Activated effector memory CD4-positive, alpha-beta T cell treated with Interleukin-2 at 50 U/mL for 16 hours (primary cell): ENCODE measurements at places on chromosomes 3 and 15.

- no peak for DNase-seq
These were observed 183.8 kb upstream of the KCNMB2 start for GRCh38 chr3:178352326-178353005.

- no peak for DNase-seq
These were observed 583.9 kb downstream of the NTRK3 start for GRCh38 chr15:87672309-87673288.

GRCh38 chr15:45869034-45869668 is 234.3 kb downstream of the SQOR start:
- no peak for DNase-seq

DNA sequence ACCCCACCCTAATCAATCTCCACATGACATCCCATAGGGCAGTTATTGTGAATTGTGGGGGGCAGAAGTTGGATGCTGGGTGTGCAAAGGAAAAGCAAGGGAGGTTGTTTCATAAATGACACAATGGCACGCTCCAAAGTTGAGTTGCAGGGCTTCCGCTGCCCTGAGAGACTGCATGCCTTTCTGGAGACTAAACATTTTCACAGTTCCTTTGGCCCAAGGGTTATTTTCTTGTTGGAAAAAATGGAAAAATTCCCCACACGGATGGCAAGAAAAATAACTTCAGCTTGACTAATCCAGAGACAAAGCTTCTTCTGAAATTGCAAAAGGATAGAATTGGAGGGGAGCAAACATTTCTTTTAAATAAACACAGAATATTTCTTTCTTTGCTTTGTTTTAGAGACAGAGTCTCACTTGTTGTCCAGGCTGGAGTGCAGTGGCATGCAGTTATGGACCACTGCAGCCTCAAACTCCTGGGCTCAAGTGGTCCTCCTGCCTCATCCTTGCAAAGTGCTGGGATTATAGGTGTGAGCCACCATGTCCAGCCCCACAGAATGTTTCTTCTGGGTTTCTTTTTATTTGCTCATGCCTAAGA is 19.1 kb upstream of the TPM1 start:
- DNase-seq, result no peak

GRCh38 chr3:71503525-71504249 is 79.8 kb downstream of the FOXP1 start:
- DNase-seq, result no peak

GRCh38 chr15:43102187-43102586 is 3.7 kb downstream of the UBR1 start:
- no peak for DNase-seq

- DNase-seq, result no peak
These were observed 19.0 kb downstream of the SPG21 start for GRCh38 chr15:64970698-64971097.

DNA sequence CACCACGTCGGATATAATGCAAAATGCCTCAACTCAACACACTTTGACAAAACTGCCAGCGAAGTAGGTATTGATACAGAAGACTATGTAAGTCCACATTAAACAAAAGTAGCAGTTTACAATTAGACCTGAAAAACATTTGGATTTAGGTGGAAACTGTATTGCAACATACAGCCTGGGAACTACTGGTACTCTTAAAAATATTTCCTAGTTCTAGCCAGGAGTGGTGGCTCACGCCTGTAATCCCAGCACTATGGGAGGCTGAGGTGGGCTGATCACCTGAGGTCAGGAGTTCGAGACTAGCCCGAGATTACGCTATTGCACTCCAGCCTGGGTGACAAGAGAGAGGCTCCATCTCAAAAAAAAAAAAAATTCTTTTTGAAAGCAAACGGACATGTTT is 246.2 kb downstream of the ZBTB20 start:
- DNase-seq, result no peak

DNA sequence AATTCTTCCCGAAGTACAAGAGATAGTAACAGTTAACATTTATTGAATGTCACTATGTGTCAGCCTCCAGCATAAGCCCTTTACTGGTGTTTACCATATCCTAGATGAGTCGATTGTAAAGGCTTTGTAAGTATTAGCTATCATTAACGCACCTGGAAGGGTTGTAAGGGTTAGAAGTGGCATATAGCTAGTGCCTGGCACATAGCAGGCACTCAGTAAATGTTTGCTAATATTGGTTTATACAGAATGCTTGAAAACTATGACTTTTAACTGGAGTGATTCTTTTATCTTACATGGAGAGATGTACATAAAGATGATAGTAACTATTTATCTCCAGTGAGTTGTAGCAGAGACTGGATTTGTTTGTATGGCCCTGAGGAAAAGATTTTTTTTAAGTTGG is 46.3 kb upstream of the ATP11B start:
- no peak for DNase-seq

DNA sequence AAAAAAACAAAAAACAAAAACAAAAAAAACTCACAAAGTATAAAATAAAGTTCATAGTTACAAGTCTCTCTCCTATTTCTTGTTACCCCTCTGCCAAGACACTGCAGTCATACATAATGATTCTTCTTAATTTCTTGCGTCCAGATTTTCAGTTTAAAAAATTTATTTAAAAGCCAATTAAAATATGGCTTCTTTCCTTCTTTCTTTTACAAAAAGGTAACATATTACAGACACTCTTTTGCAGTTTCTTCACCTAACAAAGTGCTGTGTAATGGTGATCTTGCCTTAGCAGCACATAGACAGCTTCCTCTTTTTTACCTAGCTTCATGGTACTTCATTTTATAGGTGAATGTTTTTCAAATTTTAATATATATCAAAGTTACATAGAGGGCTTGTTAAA is 136.1 kb upstream of the SGO1 start:
- DNase-seq, result no peak

GRCh38 chr15:50066666-50067065 is 52.4 kb downstream of the ATP8B4 start:
- no peak for DNase-seq

GRCh38 chr3:186213946-186214345 is 105.1 kb upstream of the ETV5 start:
- DNase-seq, result no peak

DNA sequence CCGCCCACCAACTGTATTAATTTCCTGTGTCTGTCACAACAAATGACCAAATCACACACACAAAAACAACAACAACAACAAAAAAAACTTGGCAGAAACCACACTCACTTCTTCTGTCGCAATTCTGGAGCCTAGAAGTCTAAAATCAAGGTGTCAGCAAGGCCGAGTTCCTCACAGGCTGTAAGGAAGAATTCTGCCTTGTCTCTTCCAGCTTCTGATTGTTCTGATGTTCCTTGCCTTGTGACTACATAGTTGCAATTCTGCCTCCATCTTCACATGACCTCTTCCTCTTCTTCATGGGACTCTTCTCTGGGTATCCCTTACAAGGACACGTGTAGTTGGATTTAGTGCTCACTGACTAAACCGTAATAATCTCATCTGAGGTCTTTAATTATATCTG is 61.4 kb downstream of the IL12A start:
- no peak for DNase-seq

DNA sequence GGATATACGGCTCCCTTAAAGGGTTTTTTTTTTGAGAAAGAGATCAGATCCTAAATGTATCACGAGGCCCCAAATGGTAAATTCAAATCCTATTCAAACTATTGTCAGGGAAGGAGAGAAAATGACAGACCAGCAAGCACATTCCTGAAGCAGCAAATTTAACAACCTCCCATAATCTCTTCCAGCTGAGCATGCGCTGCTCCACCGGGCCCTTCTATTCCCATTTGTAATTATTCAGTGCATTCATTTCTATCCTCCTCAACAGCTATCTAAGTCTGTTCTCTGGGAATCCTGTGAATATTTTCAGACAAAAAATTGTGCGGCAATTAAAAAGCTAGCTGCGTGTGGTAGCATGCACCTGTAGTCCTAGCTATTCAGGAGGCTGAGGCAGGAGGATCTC is 43.2 kb downstream of the MAGI1 start:
- no peak for DNase-seq

GRCh38 chr15:88769161-88769971 is 33.9 kb upstream of the ACAN start:
- no peak for DNase-seq

DNA sequence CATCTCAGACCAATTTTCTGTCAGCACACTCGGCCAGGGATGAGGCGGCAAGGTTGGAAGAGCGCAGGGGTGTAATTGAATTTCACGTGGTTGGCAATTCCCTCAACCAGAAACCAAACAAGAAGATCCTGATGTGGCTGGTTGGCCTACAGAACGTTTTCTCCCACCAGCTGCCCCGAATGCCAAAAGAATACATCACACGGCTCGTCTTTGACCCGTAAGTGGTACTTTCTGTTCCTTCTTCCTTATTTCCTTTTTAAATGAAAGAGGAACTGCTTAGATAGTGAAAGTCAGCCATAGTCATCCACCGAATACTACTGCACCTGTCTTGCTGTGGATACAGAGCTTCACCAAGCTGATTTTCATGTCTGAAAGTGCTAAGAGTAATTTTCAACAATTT is 60.1 kb downstream of the SGO1 start:
- DNase-seq, result no peak

DNA sequence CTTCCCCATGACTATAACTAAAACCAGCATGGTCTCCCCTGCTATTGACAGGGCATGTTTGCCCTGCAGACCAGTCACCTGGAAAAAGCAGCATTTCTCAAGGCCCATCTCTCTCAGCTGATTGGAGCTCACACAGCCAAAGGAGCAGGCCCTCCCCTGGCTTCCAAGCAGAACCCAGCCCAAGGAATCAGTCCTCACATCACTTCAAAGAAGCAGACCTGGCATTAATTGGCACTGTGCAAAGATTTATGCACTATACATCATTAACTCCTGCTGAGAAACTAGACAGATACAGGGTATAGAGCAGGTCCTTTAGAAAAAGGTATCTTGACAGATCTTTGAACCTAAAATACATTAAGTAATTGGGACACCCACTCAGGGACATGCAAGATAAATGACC is 323.8 kb upstream of the PPP2R3A start:
- no peak for DNase-seq

DNA sequence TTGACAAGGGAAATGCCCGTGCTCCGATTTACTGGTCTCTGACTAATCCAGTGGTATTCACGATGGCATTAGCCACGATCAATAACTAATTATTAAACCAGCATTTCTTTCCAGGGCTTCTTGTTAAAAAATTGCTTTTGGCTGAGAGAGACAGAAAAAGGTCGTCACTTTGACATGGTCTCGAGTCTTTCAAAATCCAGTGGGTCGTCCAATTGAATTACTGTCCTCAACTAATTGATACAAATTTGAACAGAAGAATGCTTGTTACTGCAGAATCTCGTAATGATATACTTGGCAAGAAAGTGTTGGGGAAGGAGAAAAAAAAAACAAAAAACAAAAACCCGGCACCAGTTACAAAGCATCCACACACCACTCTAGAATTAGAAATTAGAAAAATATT is 318.4 kb downstream of the NR2F2 start:
- no peak for DNase-seq

GRCh38 chr3:46660543-46661523 is 32.6 kb downstream of the ALS2CL start:
- no peak for DNase-seq

- no peak for DNase-seq
These were observed 15.8 kb downstream of the DNAJC13 start for GRCh38 chr3:132433121-132433520.

DNA sequence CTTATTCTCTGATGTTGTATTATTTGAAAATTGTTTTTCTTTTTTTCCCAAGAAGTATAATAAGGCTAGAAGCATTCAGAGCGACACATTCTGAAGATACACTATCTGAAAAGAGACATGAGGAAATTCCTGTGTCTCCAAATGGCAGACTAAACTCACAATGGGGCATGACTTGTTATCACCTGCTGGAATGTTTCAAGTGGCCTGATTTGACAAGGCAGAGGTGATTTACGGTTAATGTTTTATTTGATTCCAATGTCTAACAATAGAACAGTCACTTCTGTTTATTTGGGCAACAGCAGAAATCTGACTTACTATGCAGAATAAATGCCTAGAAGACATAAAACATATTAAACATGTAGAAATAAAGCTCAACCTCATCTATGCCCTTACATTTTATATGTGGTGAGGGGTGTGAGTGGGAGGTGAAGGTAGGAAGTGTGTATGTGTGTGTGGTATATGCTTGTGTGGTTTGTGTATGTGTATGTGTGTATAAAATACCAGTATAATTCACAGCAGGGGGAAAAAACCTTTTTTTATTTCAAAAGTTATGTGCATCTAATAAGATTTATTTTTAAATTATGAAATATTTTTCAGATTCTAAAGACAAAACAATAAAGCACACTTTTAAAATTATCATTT is 1051.7 kb downstream of the ROBO2 start:
- no peak for DNase-seq

GRCh38 chr15:68227643-68228142 is 1.8 kb downstream of the CLN6 start:
- DNase-seq, result no peak

DNA sequence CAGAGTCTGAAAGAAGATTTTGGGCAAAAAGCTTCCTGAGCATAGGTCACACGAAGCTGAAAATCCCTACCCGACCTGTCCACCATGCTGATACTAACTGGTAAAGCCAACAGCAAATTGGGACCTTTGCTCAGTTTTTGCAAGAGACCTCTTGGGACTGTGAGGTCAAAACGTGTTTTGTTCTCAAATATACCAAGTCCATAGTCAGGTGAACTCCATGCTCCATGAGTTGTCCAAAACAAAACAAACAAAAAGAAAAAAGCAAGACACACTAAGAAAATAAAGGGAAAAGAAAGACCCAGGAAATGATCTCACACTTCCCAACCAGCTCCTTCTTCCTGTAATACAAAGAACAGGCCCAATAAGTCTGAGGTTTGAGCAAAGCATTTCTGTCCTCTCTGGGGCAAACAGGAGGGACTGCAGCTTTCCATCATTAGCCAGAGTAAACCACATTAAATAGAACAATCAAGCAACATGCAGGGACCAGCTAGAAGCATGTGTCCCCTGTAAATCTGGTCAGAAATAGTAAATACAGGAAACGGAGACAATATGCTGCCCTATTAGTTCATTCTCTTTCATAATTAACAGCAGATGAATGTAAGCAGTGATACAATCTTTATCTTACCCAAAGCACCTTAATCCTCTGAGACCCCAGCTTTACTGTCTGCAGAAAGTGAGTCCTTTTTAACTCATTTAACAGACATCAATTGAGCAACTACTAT is 125.0 kb upstream of the LIPC start:
- no peak for DNase-seq
